ENCODE measurements at places on chromosomes 7 and 10. TPM values are rescaled to one million over a fixed set of nuclear protein-coding genes. Genes with fewer than 3 reads are reported as not detected.

- no peak for DNase-seq
These were observed 395.3 kb downstream of the GALNT17 start for GRCh38 chr7:71527213-71527612.

DNA sequence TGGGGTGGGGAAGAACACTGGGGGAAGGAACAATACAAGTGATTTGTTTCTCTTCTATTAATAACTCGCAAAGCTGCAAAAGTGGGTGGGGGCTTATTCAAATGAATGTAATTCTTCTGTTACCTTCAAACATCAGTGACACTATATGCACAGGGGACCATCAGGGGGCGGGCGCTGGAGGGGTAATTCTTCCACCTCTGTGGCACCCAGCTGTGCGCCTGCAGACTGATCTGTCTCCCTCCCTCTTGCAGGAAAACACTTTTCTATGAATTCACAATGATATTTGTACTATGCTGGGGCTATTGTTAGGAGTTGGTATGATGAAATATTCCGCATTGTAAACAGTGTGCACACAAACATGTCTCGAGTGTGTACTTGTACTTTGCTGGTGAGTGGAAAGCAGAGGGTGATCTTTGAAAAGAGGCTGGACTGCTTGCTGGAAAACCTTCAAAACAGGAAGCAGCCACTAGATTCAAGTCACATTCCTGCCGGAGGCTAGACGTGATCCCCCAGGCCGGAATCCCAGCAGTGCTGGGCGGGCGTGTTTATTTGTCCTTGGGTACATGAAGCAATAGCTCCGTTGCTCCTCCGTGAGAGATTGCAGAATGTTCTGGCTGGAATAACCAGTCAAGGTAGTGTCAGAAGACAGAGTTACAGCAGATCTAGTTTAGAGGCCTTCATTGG, 15.8 kb upstream of the BNIP3 start:
- DNase-seq = no peak

GRCh38 chr10:85284778-85285770, 956.7 kb downstream of the CCSER2 start:
- no peak for DNase-seq

The EPHB4 gene
- total RNA-seq = 84.5 TPM

GRCh38 chr10:14010101-14010558, 320.6 kb downstream of the FRMD4A start:
- no peak for DNase-seq

GRCh38 chr10:114764656-114765055, 56.9 kb upstream of the FHIP2A start:
- no peak for DNase-seq

DNA sequence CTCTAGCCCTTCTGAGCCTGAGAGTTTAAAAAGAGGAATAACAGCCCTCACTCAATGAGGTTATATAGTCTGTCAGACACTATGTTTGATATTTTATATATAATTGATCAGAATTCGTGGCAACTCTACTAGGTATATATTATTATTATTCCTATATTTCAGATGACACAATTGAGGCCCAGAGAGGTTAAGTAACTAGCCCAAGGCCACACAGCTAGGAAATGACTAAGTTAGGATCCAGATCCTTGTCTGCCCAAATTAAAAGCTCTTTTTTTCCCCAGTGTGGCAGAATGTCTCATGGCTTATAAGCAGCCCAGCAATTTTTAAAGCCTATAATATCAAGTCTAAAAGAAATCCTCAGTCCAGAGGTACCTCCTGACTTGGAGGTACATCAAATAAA, 1119.9 kb upstream of the AUTS2 start:
- DNase-seq = no peak

DNA sequence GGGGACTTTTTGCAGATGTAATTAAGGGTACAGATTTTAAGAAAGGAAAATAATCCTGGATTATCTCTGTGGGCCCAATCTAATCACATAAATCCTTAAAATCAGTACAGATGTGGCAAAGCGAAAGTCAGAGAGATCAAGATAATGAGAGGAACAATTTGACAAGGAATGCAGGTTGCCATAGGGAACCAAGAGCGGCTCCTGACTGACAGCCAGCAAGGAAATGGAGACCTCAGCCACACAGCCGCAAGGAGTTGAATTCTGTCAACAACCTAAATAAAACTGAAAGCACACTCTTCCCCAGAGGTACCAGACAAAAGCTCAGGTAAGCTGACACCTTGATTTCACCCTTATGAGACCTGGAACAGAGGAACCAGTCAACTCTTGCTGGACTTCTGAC, 3.4 kb upstream of the PNPLA8 start:
- no peak for DNase-seq

The SLC18A3 gene
- 16.7 TPM for total RNA-seq

GRCh38 chr7:70660819-70661191, 471.1 kb upstream of the GALNT17 start:
- no peak for DNase-seq

DNA sequence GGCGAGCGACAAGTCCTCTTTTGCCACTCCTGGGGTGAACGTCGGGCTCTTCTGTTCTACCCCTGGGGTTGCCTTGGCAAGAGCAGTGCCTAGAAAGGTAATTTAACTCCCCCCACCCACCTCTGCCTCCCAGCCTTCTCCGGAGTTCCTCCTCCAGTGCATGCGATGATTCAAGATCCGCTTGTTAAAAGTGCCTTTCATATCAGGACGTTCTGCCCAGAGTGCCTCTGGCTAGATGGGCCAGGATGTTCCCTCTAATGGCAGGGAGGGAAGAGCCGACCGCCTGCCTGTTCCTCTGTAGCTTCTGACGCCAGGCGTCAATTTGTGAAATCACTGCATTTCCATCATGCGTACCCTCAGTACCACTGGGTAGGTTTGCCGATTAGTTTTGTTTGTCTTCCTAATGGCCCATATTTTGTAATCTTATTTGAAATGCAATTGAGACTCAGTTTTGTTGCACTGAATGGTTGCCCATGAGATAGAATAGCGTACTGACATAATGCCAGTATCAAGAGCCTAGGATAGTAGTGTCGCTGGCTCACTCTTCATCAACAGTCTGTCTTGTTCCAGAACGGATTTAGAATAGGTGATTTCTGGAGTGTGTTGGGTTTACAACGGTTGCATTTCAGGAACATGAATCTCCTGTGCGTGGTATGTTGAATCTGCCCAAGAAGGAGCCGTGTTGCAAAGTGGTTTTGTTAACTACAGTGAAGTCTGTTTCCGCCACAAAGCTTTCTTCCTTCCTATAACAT, 13.5 kb downstream of the ECHDC3 start:
- DNase-seq = no peak

GRCh38 chr7:72492461-72493065, 80.4 kb upstream of the CALN1 start:
- no peak for DNase-seq

Data from neural crest cell (in vitro differentiated cells).